Uterine smooth muscle cell (primary cell): ENCODE measurements at places on chromosomes 1 and 21. TPM values are rescaled to one million over a fixed set of nuclear protein-coding genes. Genes with fewer than 3 reads are reported as not detected.

LCE2A gene
- total RNA-seq = 0.25 and 2.2 TPM in 2 replicates

KCNK1 gene
- 28.7 and 32.8 TPM in 2 replicates for total RNA-seq

NCAM2 gene
- 2.3 and 2.5 TPM in 2 replicates for total RNA-seq

C1QTNF12 gene
- 1.1 and 2.0 TPM in 2 replicates for total RNA-seq

EPRS1 gene
- total RNA-seq = 235 and 253 TPM in 2 replicates

TMPRSS2 gene
- total RNA-seq = under 0.01 TPM in 1 of 2 replicates, not detected in the other

CD1D gene
- 0.11 and 0.25 TPM in 2 replicates for total RNA-seq

PLK3 gene
- total RNA-seq = 39.4 and 43.7 TPM in 2 replicates

HSPB7 gene
- 2.3 and 13.5 TPM in 2 replicates for total RNA-seq

C1orf167 gene
- total RNA-seq = not detected in 2 replicates

OR2L8 gene
- total RNA-seq = 0.25 TPM in 1 of 2 replicates, not detected in the other

SLC16A4 gene
- total RNA-seq = 16.6 and 47.6 TPM in 2 replicates

C1orf116 gene
- under 0.01 TPM in 2 replicates for total RNA-seq

DNAJC28 gene
- 1.1 and 1.5 TPM in 2 replicates for total RNA-seq

GBP1 gene
- total RNA-seq = 19.8 and 27.7 TPM in 2 replicates

CFHR3 gene
- not detected in 2 replicates for total RNA-seq

AUNIP gene
- 1.7 and 5.6 TPM in 2 replicates for total RNA-seq

RGS18 gene
- not detected in 2 replicates for total RNA-seq

DYNLT5 gene
- total RNA-seq = 1.5 and 2.7 TPM in 2 replicates

CDC7 gene
- total RNA-seq = 2.9 and 15.5 TPM in 2 replicates

DVL1 gene
- 133 and 150 TPM in 2 replicates for total RNA-seq

LCE1B gene
- total RNA-seq = not detected in 2 replicates

DNASE2B gene
- not detected in 2 replicates for total RNA-seq

MYOG gene
- total RNA-seq = not detected in 2 replicates

OR2L5 gene
- under 0.01 and 0.12 TPM in 2 replicates for total RNA-seq

AKNAD1 gene
- not detected in 2 replicates for total RNA-seq

VHLL gene
- not detected in 2 replicates for total RNA-seq

CADM3 gene
- total RNA-seq = 0.12 and 0.22 TPM in 2 replicates

AQP10 gene
- total RNA-seq = under 0.01 TPM in 1 of 2 replicates, not detected in the other

RUNX3 gene
- under 0.01 TPM in 1 of 2 replicates, not detected in the other for total RNA-seq

LRRC7 gene
- not detected in 2 replicates for total RNA-seq

BGLAP gene
- total RNA-seq = 0.11 TPM in 1 of 2 replicates, not detected in the other

KRTAP19-1 gene
- total RNA-seq = not detected in 2 replicates

MAP3K21 gene
- 1.7 and 2.5 TPM in 2 replicates for total RNA-seq

SYNC gene
- 44.3 and 74.7 TPM in 2 replicates for total RNA-seq

DFFB gene
- 10.5 and 14.1 TPM in 2 replicates for total RNA-seq

VTCN1 gene
- not detected in 2 replicates for total RNA-seq

DSCAM gene
- total RNA-seq = 0.12 and 0.33 TPM in 2 replicates

AK2 gene
- total RNA-seq = 209 and 227 TPM in 2 replicates

P3R3URF gene
- not detected in 2 replicates for total RNA-seq

LCE6A gene
- not detected in 2 replicates for total RNA-seq

E2F2 gene
- 0.50 and 2.0 TPM in 2 replicates for total RNA-seq

CFAP107 gene
- total RNA-seq = 0.12 TPM in 1 of 2 replicates, not detected in the other

CELA3B gene
- total RNA-seq = not detected in 2 replicates

GUCA2B gene
- total RNA-seq = not detected in 2 replicates

TSPAN2 gene
- 0.55 and 1.7 TPM in 2 replicates for total RNA-seq
